ENCODE measurements at places on chromosomes 1 and 21.

DNA sequence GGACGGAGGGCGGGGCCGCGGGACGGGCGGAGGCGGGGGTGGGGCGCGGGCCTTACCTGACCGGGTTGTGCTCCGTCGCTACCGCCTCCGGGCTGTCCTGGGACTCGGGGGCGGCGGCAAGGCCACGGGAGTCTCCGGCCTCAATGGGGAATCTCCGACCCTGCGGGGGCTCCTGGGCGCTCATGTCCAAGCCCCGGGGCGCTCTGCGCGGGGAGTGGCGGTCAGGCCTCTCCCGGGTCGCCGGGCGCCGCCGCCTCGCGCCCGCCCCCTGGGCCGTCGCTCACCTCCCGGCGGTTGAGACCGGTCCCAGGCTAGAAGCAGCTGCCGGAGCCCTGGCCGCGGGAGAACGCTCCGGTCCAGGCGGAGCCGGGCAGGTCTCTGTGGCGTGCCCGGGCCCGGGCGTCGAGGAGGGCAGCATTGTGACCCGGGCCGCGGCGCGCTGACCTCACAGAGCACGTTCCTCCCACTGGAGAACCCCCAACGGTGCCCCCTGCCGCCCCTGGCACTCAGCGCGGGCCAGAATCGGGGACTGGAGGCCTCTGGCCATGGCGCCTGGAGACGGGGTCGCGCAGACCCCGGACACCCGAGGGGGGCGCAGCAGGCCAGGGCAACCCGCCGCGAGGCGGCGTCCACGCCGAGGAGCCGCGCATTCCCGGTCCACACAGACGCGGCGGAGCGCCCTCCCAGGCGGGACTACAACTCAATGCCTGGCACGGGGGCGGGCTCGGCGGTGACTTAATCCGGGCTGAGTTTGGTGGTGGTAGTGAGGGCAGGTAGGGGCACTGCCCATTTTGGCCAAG lies 411 bp downstream of the FAM229A start:
- no peak for DNase-seq

- DNase-seq: no peak
Observed at GRCh38 chr1:229991104-229991513, 75.9 kb upstream of the GALNT2 start.

- no peak for DNase-seq
Observed at GRCh38 chr21:38773099-38774061, 32.3 kb upstream of the ETS2 start.

GRCh38 chr1:212814537-212815334 lies 23.0 kb downstream of the TATDN3 start:
- DNase-seq: no peak

DNA sequence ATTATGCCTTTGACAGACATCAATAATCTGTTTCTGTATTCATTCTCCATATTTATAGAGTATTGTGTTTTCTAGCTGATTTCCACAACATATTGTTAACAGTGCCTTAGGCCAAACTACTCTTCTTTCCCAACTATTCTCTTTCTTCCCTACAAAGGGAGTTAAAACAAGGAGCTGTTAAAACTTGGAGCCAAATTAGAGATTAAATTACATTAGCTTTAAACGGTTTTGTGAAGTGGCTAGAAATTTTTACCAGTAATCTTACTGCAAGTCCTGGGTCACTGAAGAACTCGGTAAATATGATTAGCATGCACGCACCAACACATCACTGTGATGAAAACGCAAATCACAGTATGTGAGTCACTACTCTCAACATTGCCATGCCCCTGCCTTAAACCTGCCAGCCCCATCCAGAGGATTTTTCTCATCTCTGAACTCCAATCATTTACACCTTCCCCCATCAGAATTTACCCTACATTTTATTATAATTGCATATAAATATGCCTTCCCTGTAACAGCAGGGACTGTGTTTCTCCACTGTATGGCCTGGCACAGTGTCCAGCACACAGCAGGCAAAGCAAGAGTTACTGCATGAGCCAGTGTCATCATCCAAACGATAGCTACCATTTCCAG lies 1.5 kb upstream of the PRDX6 start:
- no peak for DNase-seq

GRCh38 chr21:28871388-28872010 lies 121.2 kb downstream of the LTN1 start:
- no peak for DNase-seq

DNA sequence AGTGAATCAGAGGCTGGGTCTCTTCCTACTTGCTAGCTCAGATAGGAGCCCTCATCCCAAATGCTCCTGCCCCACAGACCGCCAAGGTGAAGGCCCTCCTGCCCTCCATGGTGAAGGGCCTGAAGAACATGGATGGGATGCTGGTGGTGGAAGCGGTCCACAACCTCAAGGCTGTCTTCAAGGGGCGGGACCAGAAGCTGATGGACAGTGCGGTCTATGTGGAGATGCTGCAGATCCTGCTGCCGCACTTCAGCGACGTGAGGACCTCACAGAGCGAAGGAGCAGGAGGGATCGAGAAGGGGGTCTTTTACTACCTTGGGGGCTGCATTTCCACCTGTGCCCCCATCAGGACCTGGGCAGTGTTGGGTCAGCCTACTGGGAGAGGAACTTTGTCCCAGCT lies 14.6 kb upstream of the TTC4 start:
- DNase-seq: no peak

- no peak for DNase-seq
Observed at GRCh38 chr1:170162459-170163246, 16.9 kb downstream of the NTMT2 start.

DNA sequence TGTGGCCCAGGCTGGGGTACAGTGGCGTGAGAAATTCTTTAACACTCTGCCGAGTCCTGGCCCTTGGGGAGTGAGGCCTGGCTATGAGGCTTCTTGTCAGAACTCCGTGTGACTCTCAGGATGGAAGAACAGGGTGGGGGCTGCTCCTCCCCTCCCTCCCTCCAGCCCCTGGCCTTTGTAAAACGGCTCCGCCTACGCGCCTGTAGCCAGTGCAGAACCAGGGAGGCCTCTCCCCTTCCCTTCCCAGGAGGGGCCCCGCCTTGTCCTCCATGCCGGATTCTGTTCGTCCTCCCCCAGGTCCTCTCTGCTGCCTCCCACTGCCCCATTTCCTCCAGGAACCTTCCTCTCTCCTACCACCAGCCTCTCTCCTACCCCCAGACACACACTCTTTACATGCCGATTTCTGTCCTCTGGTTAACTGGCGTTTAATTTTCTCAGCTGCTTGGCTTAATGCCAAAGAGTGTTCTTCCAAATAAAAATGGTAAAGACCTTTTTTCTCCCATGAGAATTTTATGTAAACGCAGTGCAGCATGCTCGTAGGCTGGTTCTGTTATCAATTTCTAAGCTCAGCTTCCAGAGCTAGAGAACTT lies 21.0 kb downstream of the PDE9A start:
- no peak for DNase-seq

DNA sequence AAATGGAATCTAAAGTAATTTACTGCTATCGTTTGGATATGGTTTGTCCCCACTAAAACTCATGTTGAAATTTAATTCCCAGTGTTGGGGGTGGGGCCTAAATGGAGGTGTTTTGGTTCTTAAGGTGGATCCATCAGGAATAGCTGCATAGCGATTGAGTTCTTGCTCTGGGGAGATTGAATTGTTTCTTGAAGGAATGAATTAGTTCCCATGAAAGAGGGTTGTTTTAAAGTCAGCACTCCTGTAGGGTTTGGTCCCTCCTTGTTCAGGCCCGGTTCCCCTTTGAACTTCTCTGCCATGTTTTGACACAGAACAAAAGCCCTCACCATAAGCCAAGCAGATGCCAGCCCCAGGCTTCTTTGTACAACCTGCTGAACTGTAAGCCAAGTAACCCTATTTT lies 170.9 kb downstream of the COL11A1 start:
- DNase-seq: no peak

- no peak for DNase-seq
Observed at GRCh38 chr1:118841521-118841920, 146.6 kb downstream of the TBX15 start.

- DNase-seq: no peak
Observed at GRCh38 chr1:205568135-205568468, 63.6 kb downstream of the CDK18 start.

DNA sequence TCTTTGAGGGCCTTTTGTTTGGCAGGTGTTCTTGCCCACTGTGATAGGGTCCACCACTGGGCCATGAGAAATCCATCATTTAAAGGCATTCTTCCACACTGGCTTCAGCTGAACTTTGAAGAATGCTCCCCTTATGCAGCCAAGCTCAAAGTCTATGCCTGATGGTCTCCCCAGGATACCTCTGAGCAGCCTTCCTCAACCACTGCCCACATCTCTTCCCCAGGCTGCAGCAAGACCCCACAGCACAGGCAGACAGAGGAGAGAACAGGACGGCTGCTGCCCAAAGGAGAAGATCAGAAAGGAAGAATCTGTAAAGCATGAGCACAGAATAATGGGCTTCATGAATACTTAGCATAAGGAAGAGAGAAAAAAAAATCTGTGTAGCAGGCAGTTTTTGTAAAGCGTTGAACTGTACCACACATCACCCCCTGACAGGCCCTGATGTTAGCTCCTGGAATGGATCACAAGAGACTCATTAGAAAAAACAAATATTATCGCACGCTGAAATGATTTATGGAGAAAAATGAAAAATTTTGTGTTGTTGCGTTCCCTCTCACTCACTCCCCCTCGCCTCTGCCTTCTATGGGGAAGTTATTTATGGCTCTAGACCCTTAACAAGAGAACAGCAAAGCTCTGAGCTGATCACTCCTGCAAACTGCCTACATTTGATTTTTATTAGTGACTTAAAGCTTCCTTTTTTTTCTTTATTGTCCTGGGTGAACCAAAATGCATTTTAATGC lies 134.1 kb downstream of the TMEM53 start:
- no peak for DNase-seq

GRCh38 chr1:14909920-14910460 lies 243.6 kb upstream of the TMEM51 start:
- DNase-seq: no peak

DNA sequence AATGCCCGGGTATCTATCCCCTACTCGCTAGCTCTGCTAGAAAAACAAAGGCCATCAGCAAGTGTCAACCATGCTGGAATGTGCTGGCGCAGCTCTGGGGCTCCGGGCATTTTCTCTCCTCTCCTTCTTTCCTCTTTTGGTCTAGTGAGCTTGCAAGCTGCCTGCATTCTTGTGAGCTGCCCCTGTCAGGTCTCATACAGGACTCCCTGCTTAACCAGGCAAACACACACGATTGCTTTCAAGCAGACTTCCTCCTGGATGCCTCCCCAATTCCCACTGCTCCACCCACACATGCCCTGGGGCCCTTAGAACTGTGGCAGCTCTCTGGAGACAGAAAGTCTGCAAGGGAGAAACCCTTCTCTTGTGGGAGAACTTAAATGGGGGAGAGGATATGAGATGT lies 35.7 kb upstream of the SUCO start:
- no peak for DNase-seq

- no peak for DNase-seq
Observed at GRCh38 chr21:14672466-14672865, 126.4 kb upstream of the SAMSN1 start.

DNA sequence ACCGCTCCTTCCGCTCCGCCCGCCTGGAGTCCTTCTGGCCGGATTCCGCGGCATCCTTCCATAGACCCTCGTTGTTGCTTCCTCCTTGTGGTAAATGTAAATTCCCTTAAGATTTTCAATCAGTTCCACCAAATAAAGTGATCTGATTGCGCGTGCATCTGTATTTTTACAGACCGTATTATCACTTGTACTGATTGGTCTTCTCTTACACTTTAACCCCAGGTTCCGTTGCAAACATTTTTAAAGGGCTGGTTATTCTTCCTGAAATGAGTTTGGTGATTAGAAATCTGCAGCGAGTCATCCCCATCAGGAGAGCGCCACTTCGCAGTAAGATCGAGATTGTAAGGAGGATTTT lies 483 bp downstream of the YBEY start:
- no peak for DNase-seq

- DNase-seq: no peak
Observed at GRCh38 chr1:8429549-8430110, 111.7 kb downstream of the SLC45A1 start.

GRCh38 chr1:119981986-119982815 lies 85.9 kb upstream of the ADAM30 start:
- DNase-seq: no peak

GRCh38 chr1:231557411-231557810 lies 28.9 kb downstream of the TSNAX start:
- no peak for DNase-seq

DNA sequence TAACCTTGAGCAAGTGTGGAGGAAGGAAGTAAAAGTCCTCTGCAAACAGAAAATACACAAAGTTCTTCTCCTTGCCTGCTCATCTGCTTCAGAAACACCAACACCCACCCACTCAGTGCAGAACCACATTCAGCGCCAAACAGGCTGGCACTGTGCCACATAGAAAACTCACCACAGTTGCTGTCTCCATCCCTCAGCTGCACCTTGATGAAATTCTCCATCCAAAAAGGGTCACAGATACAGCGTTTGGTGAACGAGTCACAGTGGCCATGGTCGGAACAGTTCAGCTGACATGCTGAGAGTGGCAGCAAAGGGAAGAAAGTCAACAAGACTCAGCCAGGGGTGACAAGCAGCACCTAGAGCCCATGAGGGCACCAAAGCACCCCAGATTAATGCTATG lies 114.5 kb downstream of the KIAA0319L start:
- DNase-seq: no peak

DNA sequence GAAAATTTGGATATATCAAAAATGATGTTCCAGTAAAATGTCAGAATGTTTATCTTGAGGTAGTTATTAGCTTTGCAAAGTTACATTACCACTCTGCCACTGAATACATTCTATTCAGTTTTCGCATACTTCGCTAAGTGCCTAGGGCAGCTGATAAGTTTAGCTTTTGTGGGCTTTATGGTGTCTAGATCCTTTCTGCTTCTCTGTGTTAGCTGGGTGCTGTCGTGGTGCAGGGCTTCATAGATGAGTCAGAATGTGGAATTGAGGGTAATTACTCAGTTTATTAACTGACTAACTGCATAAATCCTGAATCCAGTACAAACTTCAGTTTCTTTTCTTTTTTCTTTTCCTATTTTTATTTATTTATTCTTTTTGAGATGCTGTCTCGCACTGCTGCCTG lies 21.5 kb downstream of the NCAM2 start:
- DNase-seq: no peak

- DNase-seq: no peak
Observed at GRCh38 chr1:223129229-223129901, 13.7 kb downstream of the TLR5 start.

DNA sequence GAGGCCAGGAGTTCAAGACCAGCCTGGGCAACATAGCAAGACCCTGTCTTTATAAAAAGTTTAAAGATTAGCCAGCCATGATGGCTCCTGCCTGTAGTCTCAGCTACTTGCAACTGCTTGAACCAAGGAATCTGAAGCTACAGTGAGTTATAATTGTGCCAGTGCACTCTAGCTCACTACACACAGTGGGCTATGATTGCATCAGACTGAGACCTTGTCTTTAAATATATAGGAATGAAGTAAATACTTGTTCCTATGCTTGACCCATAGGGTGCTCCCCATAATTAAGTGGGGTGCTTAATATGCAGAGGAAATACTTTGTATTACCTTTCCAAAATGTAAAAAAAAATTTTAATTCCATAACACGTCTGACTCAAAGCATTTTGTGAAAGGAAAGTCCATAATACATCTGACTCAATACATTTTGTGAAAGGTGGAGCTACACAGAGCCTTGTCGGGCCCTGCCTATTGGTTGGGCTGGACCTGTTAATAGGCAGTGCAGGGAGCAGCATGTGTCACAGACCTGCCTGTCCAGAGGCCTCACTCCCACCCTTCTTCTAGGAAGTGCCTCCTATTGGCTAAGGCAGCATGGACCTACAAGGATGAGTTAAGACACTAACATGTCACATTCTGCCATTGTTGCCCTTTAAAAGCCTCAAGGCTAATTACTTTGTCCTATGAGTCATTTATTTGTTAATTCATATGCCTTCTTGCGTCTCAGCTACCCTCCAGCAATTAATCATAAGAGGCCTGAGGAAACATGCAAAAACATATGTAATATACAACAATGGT lies 33.6 kb downstream of the CD58 start:
- DNase-seq: no peak

All from cortex of kidney (tissue), 1 donor.